ENCODE measurements at places on chromosomes 12 and 14.

DNA sequence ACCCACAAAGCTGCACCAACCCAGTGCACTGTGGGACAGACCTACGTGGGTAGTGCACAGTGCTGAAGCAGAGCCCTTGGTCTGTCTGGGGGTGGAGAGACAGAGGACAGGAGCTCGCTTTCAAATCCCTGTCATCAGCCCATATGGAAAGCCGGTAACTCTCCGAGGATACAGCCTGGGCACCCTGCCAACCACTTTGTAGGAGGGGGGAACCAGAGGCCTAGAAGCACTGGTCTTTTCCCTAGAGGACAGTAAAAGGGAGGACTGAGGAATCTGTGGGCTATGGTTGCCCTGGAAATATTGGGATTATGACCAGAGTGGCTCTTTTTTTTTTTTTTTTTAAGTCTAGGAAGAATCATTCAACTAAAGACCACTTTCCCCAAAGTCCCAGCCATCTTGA is 74.3 kb downstream of the MAP3K9 start:
- peak; percentile 79 for DNase-seq

DNA sequence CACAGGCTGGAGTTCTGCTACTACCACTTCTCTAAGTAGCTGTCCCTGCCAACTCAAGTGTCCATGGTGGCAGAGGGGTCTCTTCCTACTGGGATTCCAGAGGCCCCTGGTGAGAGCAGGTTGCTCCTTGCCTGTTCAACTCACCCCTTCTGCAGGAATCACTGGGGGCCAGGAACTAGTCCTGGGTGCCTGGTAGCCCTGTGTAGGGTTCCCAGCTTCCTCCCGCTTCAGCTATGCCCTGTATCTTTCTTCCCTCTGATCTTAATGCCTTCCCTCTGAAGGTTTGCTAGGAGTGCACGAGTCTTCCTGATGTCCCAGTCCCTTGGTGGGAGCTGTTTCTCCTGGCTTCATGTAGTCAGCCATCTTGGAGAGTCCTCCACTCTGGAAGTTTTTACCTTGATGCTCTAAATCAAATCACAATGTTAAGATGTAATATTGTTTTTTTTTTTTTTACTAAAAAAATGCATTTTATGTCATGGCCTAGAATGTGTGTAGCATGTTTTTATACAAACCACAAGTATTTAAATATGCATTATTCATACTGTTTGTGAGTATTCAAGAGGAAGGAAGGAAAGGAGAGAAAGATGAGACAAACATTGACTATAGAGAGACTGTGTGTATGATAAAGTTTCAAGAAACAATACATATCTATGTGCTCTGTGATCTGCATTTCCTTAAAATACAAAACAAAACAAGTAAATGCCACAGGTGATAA is 54.7 kb downstream of the FRS2 start:
- peak; percentile 60 for DNase-seq

GRCh38 chr12:43841253-43841652 is 5.4 kb downstream of the TMEM117 start:
- no peak for DNase-seq

DNA sequence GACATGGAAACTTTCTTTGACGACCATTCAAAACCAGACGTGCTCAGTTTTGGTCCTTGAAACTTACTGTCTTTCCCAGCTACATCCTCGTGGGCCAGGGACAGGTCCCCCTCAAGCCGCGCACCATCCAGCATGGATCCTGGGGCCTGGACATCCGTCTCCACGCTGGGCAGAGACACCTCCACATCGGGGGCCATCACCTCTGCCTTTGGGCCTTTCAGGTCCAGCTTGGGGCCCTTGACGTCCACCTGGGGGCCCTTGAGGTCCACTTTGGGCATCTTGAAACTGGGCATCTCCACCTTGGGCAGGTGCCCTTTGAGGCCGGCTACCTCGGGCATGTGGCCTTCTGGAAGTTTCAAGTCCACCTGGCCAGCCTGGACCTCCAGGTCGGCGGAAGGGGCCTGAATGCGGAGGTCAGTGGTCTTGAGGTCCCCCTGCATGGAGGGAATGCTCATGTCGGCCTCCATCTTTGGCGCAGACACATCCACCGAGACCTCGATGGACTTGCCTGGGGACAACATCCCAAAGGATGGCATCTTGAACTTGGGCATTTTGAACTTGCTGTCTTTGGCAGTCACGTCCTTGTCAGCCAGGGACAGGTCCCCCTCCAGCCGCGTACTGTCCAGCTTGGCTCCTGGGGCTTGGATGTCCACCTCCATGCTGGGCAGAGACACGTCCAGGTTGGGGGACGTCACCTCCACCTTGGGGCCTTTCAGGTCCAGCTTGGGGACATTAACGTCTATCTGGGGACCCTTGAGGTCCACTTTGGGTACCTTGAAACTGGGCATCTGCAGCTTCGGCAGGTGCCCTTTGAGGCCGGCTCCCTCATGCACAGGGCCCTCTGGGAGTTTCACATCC is 17.1 kb downstream of the PLD4 start:
- no peak for DNase-seq

- no peak for DNase-seq
Measured at GRCh38 chr12:106581543-106582248, 1.1 kb upstream of the RFX4 start.

DNA sequence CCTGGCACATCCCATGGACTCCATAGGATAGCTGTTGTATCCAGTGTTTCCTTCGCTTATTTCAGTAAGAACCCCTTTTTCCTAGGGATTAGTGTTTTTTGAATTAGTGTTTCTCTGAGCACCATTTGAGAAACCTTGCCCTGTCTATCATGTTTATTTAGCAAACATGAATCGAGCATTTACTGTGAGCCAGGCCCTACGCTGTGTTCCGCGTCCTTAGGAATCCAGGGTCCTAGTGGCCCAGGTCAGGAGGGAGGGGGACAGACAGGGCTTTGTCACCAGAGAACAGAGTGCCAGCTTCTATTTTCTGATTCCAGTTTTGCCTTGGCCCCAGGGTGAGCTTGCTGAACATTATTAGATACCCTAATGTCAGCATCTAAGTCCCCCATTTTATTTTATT is 2.5 kb downstream of the TEAD4 start:
- DNase-seq = no peak

DNA sequence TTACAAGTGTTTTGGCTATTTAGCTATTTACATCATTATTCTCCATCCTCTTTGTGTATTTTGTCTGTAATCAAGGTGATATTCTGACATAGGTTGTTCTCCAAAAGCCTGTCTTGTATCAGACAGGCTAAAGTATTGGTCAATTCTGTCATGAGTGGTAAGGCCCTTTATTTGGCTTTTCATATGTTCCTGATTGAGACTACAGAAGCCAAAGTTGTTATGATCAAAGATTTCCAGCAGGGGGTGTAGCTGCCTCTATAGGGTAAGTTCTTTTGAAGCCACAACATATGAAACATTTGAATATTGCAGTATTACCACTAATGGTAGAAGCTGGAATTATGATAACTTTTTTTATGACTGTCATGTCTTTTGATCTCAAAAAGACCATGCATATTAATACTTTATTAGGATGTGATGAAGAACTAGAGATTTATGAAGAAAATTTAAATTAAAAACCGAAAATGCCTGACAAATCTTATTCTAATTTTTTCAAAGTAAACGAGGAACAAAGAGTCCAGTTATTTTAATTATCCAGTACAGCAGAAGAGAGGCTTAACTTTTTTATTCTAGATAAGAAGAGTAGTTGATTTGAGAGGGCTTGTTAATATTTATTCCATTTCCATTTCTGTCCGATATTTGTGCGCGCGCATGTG is 3.4 kb upstream of the ARHGAP5 start:
- DNase-seq = peak; percentile 81

DNA sequence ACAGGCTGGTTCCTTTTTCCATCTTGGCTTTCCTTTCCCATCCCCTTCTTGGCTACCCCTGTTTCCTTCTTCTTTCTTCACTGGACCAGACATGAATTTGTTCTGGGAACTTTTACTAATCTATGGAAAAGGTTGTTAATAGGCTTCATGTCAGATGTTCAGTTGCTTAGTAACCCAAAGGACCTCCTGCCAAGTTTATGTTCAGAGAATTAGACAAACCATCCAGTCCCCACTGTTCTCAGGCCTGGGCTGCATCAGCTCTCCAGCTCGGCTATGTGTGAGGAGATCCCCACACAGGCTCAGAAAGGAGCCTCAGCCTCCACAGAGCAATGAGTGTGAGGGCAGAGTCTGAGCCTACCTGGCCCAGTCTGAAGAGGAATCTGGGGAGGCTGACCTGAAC is 78.0 kb downstream of the AKAP6 start:
- DNase-seq = no peak

DNA sequence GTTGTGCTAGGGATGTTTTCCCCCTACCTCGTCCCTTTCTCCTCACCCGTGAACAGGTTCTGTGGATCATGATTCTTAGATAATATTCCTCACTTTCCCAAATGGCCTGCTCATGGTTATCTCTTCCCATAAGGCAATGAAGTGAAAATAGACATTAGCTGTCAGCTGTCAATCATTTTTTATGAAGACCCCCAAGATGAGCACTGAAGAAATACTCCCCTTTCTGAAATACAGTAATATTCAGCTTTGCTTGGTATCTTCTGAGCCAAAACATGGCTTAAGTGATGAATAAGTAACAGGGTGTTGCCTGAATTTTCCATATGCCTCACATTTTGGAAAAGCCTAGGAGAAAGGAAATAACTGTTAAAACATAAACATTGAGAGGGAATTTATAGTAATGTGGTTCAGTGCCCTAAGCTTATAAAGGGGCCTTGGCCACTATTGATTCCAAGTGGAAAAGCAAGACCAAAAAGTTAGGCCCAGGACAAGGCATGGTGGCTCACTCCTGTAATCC is 70.7 kb upstream of the NAP1L1 start:
- DNase-seq = no peak

GRCh38 chr14:57323721-57324120 is 55.0 kb downstream of the AP5M1 start:
- no peak for DNase-seq

GRCh38 chr12:109714141-109714912 is 702 bp downstream of the FAM222A start:
- DNase-seq = peak; percentile 26

DNA sequence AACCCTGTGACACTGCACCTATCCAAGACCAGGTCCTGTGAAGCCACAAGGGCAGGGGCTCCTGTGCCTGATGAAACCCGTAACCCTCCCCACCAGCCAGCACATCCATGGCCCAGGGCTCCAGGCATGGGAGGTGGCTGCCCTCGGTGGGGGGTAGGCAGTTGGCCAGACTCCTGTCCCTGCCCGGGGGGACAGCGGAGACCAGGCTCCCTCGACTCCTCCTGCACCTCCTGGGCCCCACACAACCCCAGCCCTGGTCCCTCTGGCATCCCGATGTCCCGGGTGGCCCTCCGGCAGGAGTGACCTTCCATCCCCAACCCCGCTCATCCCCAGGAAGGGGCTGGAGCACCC is 11.4 kb downstream of the AKT1 start:
- DNase-seq = no peak

- DNase-seq = no peak
Measured at GRCh38 chr12:93122569-93123091, 193.5 kb upstream of the EEA1 start.

- DNase-seq = peak; percentile 45
Measured at GRCh38 chr12:53476769-53477209, 22.5 kb downstream of the MAP3K12 start.

- DNase-seq = no peak
Measured at GRCh38 chr12:23169696-23170013, 544.7 kb downstream of the ETNK1 start.
